ENCODE measurements at places on chromosomes 3 and 15.

GRCh38 chr15:75554717-75555116 is 24.4 kb downstream of the PTPN9 start:
- no peak overlapping the region for H3K27ac ChIP-seq
- no peaks in the 10 kb centered on the region for H3K36me3 ChIP-seq
- peak; percentile 88 for DNase-seq
- no peak overlapping the region for H3K4me3 ChIP-seq
- H3K27me3 ChIP-seq: no peaks in the 10 kb centered on the region
- no peaks in the 10 kb centered on the region for H3K4me1 ChIP-seq

DNA sequence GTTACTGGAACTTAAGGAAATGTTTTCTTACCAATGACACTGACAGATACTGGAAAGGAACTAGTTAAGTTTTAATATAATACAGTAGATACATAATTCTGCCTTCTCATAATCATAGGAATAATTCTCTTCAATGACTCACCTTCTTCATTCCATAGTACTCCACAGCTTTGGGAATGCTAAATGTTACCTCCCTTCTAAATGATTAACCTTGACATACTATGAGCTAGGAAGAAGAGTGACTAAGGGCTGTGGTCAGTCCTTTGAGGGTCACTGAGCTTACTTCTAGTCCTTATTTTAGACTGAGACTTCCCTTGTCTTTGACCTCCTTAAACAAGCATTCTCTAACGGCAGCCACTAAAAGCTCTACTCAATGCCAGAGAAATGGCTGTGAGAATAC is 69.6 kb upstream of the PPIB start:
- no peaks in the 10 kb centered on the region for H3K27me3 ChIP-seq
- H3K36me3 ChIP-seq: no peaks in the 10 kb centered on the region
- no peak overlapping the region for H3K4me3 ChIP-seq
- peaks cover 6% of the 10 kb centered on the region for H3K4me1 ChIP-seq
- no peak overlapping the region for H3K27ac ChIP-seq

DNA sequence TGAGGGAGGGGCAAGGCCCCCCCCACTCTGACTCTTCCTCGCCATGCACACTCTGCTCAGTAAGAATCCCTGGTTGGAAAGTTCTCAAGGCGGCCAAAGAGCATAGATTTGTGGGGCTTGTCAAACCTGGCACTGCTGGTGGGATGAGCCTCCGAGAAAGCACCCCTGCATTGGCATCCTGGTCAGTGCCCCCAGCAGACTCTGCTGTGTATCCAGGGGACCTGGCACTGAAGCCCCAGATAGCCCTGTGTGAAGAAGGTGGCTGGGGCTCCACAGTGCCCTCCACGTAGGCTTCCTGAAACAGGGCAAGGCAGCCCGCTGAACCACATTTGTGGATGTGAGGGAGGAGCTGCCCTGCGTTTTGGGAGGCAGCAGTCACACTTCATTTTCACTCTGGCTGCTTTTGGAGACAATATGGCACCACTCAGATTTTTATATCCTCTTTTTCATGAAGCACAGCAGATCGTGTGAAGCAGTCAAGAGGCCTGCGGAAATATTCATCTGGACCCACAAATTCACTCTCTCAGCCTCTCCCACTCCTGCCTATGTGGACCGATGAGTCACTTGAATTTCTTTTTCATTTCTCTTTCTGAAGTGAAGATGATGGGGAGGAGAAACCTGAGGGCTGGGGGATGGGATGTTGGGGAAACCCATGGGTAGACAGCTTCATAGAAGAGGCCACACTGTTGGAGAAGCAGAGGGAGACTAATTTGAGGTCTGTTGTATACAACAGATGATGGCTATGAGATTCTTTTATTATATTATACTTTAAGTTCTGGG is 88.7 kb upstream of the BCL6 start:
- no peak for DNase-seq
- no peaks in the 10 kb centered on the region for H3K36me3 ChIP-seq
- peaks cover 8% of the 10 kb centered on the region for H3K4me1 ChIP-seq

GRCh38 chr3:114624571-114625181 is 330.8 kb downstream of the TIGIT start:
- peaks cover 12% of the 10 kb centered on the region for H3K4me1 ChIP-seq
- H3K27me3 ChIP-seq: no peaks in the 10 kb centered on the region
- peak; percentile 99 for DNase-seq
- H3K4me3 ChIP-seq: peak overlapping the region; percentile 62
- H3K36me3 ChIP-seq: no peaks in the 10 kb centered on the region
- H3K27ac ChIP-seq: peak overlapping the region; percentile 99

DNA sequence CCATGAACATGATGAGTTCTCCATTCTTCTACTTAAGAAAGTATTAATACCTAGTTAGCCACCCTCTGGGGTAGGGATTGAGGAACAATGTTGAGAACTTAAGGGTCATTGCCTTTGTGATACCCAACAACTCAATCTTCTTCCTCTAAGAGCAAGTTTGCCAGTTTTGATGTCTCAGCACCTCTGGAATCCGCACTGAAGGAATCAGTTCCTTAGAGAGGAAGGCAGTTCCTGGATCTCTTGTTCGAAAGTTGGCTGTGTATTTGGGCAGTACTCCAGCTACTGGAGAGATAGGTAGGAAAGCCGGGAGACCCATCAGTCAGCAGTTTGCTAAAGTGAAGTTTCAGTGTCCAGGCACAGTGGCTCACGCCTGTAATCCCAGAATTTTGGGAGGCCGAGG is 35.6 kb upstream of the MTHFS start:
- H3K36me3 ChIP-seq: no peaks in the 10 kb centered on the region
- no peaks in the 10 kb centered on the region for H3K4me1 ChIP-seq
- no peak overlapping the region for H3K4me3 ChIP-seq
- H3K27ac ChIP-seq: no peak overlapping the region
- no peak for DNase-seq

- H3K4me1 ChIP-seq: peaks cover 8% of the 10 kb centered on the region
- no peaks in the 10 kb centered on the region for H3K36me3 ChIP-seq
- peak overlapping the region; percentile 68 for H3K27ac ChIP-seq
- no peaks in the 10 kb centered on the region for H3K27me3 ChIP-seq
- no peak overlapping the region for H3K4me3 ChIP-seq
- DNase-seq: peak; percentile 91
Measured at GRCh38 chr3:31170932-31171670, 276.6 kb upstream of the GADL1 start.

- no peaks in the 10 kb centered on the region for H3K4me1 ChIP-seq
- no peak overlapping the region for H3K27ac ChIP-seq
- H3K4me3 ChIP-seq: no peak overlapping the region
- no peak for DNase-seq
Measured at GRCh38 chr15:91320101-91320500, 220.0 kb downstream of the SV2B start.

DNA sequence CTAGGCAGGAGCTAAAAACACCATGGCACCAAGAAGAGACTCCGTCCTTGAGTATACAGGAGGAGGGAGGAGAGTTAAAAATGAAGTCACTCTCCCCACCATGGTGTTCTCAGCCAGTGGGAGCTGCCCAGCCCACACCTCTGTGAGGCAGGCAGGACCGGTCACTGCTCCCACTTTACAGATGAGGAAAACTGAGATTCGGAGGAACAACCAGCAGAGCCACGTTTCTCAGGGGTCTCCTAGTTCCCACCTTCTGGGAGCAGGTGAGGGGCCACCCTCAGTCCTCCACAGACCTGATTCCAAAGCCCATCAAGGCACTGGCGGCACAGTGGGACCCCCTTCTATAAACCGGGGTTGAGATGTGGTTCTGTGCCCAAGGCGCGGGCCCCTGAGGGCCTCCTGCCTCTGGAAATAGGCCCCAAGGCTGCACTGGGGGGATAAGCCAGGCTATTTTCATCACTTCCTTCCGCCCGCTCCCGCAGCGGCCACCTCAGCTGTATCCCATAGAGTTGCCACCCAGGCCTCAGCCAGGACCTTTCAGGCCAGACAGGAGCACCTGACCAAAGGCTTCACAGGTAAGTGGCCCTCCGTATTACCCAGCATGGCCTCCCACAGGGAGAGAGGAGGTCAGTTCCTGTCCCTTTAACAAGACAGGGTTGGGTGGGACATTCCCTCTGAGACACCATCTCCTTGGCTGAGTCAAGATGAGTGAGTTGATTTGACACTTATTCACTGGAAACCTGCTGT is at the start of gene GP9:
TSS of gene GP9 (plus strand) at position 504 of the 747 bp plus-strand sequence. CDS start 961 bp downstream, outside the sequence.
- no peak within 1 kb of the TSS for H3K27ac ChIP-seq
- peaks cover 2% of the 10 kb centered on the region for H3K4me1 ChIP-seq
- H3K36me3 ChIP-seq: no peaks in the 10 kb centered on the region
- peaks cover 34% of the 10 kb centered on the region for H3K27me3 ChIP-seq

GRCh38 chr3:31197941-31198340 is 303.5 kb upstream of the GADL1 start:
- H3K4me1 ChIP-seq: no peaks in the 10 kb centered on the region
- no peaks in the 10 kb centered on the region for H3K27me3 ChIP-seq
- no peaks in the 10 kb centered on the region for H3K36me3 ChIP-seq

DNA sequence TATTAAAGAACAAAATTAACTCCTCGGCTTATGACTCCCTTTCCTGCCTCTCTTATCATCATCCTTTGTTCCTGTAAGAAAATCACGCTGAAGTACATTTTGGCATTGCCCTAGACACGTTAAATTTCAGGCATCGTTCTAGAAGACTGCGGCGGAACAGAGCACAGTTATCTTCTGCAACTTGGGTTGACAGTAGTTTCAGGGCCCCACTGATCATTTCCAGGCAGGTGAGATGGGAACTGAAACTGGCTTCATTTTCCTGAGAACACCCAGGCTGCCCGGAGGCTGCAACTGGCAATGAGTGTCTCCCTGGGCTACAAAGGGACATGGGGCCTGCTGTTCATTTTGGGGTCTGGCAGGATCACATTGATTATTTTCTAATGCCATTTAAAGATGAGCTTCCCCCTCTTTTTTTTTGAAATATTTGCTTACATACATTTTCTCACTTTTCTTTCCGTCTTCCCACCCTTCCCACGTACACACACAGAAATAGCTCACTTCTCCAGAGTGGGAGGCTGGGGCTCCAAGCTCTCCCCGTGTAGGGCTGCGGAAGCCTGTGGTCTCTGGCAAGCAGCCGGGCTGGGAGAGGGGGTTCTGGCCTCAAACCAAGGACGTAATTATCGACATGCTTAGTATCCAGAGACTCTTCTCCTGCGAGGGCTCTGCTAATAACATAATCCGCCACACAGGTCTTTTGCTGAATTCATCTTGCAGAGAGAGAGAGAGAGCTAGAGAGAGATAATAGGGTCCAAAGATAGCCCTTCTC is 267.4 kb downstream of the ABHD5 start:
- no peak overlapping the region for H3K27ac ChIP-seq
- no peaks in the 10 kb centered on the region for H3K36me3 ChIP-seq
- peaks cover 15% of the 10 kb centered on the region for H3K27me3 ChIP-seq
- no peak for DNase-seq

GRCh38 chr3:109257269-109257668 is 59.0 kb downstream of the DPPA2 start:
- DNase-seq: peak; percentile 43
- no peak overlapping the region for H3K4me3 ChIP-seq
- H3K4me1 ChIP-seq: no peaks in the 10 kb centered on the region
- H3K27ac ChIP-seq: no peak overlapping the region
- no peaks in the 10 kb centered on the region for H3K36me3 ChIP-seq

GRCh38 chr15:49023354-49023753 is 22.9 kb downstream of the SECISBP2L start:
- no peak overlapping the region for H3K4me3 ChIP-seq
- no peaks in the 10 kb centered on the region for H3K27me3 ChIP-seq
- peaks cover 32% of the 10 kb centered on the region for H3K36me3 ChIP-seq

DNA sequence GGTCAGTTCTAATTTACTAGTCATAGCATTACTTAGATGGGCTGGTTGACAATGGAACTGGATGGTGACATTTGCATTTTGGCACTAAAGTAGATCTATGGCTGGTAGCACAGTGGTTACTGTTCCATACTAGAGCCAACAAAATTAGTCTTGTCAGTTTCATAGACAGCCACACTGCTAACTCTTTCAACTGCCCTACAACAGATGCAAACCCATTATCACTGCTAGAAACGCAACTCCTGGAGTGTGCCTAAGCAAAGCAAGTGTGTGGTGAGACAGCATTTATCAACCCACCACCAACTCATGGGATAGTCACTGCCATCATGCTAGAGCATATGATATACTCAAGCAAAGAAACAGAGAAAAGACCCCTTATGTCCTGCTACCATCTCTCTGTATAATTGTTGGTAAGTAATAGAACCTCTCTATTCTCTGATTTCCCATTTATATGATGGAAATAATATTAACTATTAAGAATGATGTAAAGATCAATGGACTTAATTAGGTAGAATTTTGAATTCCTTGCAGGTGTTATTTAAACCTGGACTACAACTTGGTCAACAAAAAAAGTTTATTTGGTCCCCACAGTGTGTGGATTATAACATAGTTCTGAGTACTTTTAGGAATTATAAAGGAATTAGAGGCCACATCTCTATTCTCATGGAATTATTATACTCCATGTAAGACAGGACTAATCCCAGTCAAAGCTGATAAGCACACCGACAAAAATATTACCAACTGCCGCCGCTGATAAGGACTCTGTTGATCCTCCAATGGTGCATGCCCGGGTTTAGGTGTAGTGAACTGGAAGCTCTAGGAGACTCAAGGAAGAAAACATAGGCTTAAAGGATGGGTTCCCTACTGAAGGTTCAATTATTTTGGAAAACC is 19.9 kb upstream of the ABHD5 start:
- H3K36me3 ChIP-seq: no peaks in the 10 kb centered on the region
- H3K27me3 ChIP-seq: no peaks in the 10 kb centered on the region
- DNase-seq: no peak
- no peaks in the 10 kb centered on the region for H3K4me1 ChIP-seq
- H3K4me3 ChIP-seq: no peak overlapping the region

- peaks cover 3% of the 10 kb centered on the region for H3K36me3 ChIP-seq
- no peaks in the 10 kb centered on the region for H3K4me1 ChIP-seq
- H3K27me3 ChIP-seq: peaks cover 5% of the 10 kb centered on the region
Measured at GRCh38 chr15:74833376-74834107, 7.1 kb downstream of the CPLX3 start.
